Activated T-helper 1 cell treated with anti-CD3 and anti-CD28 coated beads, Interleukin-2, amount 50 U/mL, for 16 hours (primary cell): ENCODE measurements at places on chromosomes 2 and 18.
A peak's percentile ranks its signal among the peaks of the same experiment; 100 is the strongest.

DNA sequence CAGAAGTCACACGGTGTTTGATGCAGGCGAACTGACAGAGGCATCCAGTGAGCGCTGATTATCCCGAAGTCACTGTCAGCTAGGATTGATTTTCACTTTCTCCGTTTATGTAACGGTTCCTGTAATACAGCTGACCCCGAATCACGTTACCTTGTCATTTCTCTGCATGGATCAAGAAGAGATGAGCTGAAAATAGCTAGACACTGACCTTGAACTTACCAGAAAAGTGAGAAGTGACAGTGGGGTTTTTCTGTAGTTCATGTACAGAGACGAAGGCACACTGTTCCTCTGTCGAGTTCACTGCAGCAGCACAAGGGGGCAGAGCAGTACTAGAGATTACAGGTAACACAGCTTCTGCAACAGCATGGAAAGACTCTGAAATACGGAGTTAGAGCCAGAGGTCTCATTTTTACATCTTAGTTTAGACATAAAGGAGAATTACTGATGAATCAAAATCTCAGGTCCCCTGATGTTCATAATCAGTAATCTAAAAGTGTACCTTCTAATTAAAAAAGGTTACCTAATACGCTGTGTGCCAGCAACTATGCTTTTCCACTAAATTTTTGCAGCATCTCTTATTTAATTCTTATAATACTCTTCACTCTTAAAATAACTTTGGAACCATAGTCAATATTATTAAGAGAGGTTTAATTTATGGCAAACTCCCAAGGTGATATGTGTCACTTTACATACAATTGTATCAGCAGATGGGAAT is 33.1 kb downstream of the ARHGAP15 start:
- peak; percentile 37 for DNase-seq

- DNase-seq: no peak
Observed at GRCh38 chr18:79876497-79876896, 75.0 kb downstream of the SLC66A2 start.

DNA sequence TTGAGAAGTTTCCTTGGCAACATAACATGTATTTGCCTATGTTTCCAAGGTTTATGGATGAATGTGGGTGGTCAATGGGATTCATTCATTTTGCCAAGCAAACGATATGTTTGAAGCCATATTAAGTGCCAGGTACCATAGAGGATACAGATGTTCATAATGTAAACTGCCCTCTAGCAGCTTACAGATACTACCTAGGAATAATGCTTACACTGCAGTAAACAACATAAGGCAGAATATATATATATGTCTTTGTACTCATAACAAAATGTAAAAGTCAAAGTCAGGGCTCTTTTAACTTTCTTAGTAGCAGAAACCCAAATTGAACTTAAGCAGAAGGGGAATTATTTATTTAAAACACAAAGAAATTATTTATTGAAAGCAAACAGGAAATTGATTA is 171.6 kb upstream of the TNP1 start:
- no peak for DNase-seq

GRCh38 chr2:26483516-26483915 is 5.6 kb upstream of the OTOF start:
- no peak for DNase-seq

DNA sequence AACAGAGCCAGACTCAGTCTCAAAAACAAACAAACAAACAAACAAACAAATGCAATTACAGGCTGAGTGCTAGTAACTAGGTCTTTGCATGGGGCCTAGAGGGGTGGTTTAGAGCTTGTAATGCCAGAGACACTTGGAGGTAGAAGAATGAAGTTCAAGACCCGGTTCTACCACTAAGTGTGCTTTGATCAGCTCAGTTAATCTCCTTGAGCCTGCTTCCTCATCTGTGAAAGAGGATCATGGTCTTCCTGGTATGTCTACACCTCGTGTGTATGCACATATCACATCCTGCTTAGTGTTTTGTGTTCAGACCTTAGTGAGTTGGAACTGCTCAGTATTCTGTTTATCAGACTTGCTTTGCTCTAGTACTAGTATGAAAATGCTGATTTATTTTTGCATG is 4.8 kb upstream of the ATP6V1C2 start:
- DNase-seq: no peak
